ENCODE measurements at places on chromosomes 16 and 17.

- no peak for DNase-seq
These were observed 2.3 kb upstream of the UBTF start for GRCh38 chr17:44221862-44222111.

- DNase-seq, result no peak
These were observed 32.3 kb upstream of the NUDT7 start for GRCh38 chr16:77689971-77690370.

DNA sequence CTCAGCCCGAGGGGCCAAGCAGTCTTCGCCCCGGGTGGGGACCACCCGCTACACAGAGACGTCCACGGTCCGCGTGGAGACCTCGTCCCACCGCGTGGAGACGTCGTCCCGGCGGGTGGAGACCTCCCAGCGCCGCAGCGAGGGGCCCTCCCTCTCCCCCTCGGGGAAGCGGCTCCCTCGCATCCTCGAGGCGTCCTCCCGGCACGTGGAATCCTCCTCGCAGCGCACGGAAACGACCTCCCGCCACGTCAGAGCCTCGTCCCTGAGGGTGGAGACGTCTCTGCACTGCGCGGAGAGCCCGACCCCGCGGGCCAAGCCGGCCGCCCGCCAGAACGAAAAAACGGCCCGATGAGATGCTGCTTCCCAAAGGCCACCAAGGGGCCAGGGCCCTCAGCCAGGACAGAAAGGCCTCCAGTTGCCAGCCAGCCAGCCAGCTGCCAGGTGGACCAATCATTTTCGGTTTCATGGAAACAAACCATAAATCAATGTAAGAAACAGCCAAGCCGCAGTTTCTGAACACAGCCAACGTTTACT is 424 bp downstream of the C17orf100 start:
- DNase-seq, result peak; percentile 27

- no peak for DNase-seq
These were observed 9.3 kb downstream of the ANKS4B start for GRCh38 chr16:21242756-21243155.

- no peak for DNase-seq
These were observed 16.3 kb downstream of the MEIOC start for GRCh38 chr17:44672479-44673093.

GRCh38 chr16:11020792-11021551 is 76.6 kb downstream of the CLEC16A start:
- no peak for DNase-seq

GRCh38 chr17:41416479-41416878 is 7.9 kb downstream of the KRT37 start:
- DNase-seq, result no peak

DNA sequence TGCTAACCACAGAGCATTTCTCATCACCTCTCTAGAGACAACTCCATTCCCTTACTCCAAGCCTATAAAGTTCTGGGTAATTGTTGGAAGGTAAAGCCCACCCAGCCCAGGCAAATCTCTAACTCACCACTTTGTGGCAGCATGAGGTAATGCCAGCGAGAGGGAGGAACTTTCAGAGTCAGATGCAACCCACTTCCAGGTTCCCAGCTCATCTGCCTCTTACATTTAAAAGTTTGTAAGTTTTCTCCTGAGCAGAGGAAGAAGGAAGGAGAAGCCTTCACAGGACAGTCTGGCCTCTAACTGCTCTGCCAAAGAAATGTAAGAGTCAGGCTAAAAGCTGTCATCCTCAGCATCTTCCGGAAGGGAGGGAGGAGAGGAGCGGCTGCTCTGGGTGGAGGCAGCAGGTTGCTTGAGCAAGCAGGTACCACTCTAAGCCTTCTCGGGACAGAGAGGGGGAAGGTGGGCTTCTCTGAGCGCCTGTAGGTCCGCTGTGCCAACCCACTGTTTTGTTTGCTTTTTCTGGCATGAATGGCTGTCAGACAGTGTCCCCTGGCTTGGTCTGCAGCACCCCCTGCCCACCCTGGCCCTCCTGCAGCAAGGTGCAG is 1.0 kb downstream of the ZNF319 start:
- peak; percentile 38 for DNase-seq

GRCh38 chr16:2692948-2693651 is 10.8 kb downstream of the KCTD5 start:
- DNase-seq, result no peak

- DNase-seq, result peak; percentile 11
These were observed 160.1 kb downstream of the MAP2K4 start for GRCh38 chr17:12180644-12181261.

DNA sequence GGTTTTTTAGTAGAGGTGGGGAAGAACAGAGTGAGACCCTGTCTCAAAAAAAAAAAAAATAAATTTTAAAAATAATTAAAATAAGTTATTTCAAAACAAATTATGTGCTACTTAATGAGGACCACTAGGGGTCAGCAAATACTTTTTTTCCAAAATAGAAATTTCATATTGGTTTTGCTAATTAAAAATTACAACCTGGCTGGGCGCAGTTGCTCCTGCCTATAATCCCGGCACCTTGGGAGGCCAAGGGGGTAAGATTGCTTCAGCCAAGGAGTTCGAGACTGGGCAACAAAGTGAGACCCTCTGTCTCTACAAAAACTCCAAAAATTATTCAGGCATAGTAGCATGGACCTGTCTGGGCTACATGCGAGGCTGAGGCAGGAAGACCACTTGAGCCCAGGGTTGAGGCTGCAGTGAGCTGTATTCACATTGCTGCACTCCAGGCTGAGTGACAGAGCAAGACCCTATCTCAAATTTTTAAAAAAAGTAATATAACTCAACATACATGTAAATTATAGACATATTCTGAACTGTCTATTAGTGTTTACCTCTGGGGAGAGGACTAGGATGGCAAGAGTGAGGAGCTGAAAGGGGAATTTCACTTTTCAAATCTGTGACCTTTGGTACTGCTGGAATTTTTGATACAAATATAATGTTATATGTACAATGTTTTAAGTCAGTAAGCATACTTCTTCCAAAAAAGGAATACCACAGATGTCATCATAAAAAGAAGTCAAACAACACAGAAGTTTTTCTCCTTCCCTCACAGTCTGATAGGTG is 8.1 kb downstream of the MEIOB start:
- peak; percentile 8 for DNase-seq

DNA sequence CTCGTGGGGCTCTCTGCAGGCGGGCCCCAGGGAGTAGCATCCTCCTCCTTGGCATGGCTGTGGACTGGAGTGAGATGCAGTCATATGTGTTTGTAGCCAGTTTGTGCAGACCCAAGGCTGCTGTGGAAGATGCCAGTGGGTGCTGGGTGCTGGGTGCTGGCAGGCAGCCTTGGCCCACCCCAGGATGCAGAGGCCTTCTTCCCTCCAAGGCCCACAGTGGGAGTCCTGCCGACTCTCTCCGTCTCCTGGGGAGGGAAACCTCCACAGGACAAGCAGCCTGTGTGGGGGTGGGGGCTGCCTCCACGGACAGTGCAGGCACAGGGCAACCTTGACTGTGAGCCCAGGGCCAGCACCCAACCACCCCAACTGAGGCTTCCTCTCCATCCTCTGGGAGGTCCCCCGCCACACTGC is 13.8 kb upstream of the TMEM92 start:
- no peak for DNase-seq

DNA sequence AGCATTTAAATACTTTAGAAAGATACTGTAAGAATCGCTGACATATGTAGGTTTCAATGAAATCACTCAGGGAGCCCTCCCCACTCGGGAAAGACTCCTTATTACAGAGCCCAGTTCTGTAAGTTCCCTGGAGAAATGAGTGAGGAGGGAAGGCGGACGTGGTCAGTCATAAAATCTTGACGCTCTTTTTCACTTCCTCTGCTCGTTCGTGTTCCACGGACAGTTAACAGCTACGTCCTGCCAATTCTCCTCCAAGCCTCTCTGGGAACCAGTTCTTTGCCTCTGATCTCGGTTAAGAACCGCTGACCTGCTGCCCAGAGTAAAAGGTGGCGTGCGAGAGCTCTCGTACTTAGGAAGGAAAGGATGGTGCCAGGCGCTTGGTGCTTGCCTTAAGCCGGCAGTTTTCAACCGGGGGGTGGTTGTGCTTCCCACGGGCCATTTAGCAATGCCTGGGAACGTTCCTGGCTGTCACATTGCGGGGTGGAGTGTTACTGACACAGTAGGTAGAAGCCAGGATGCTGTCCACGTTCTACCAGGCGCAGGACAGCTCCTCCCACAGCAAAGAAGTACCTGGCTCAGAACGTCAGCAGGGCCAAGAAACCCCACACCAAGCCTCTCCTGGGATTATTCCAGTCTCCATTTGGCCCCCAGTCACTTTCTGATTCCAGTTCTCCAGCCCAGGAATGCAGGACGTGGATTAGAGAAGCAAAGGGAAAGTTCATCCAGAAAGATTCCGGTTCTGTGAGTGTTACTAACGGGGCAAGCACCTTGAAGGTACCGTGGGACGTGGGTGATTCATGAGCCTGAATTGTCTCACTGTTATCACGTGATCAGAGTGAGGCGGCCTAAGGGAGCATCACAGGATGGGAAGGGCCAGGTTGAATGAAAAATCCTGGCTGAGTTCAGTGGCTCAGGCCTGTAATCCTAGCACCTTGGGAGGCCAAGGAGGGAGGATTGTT is 87.7 kb downstream of the MRM3 start:
- no peak for DNase-seq

DNA sequence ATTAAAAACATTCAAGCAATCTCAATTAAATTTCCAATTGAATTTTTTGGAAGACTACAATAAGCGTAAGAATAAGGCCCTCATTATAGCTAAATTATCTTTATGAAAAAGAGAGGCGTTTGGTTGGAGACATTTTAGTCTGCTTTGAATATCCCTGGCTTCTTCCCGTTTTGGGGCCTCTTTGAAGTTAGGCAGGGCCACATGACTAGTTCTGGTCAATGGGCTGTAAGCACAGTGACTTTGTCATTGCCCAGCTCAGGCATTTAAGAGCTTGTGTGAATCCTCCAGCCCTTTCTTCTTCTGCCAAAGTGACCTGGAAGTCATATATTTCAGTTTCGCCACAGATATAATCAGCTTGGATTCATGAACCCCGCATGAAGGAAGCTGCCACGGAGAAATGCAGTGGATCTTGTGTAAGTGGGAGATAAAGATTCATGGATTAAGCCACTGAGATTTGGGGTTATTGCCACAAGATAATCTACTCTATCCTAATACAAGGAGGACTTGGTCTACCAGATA is 21.7 kb upstream of the UBTF start:
- DNase-seq, result no peak

GRCh38 chr16:24854607-24855171 is 8.9 kb downstream of the SLC5A11 start:
- DNase-seq, result no peak

GRCh38 chr17:72409405-72410002 is 288.7 kb downstream of the SOX9 start:
- no peak for DNase-seq

- DNase-seq, result no peak
These were observed 11.4 kb downstream of the IGFBP4 start for GRCh38 chr17:40454613-40454995.

- no peak for DNase-seq
These were observed 38.6 kb upstream of the TENT4B start for GRCh38 chr16:50114357-50115129.

DNA sequence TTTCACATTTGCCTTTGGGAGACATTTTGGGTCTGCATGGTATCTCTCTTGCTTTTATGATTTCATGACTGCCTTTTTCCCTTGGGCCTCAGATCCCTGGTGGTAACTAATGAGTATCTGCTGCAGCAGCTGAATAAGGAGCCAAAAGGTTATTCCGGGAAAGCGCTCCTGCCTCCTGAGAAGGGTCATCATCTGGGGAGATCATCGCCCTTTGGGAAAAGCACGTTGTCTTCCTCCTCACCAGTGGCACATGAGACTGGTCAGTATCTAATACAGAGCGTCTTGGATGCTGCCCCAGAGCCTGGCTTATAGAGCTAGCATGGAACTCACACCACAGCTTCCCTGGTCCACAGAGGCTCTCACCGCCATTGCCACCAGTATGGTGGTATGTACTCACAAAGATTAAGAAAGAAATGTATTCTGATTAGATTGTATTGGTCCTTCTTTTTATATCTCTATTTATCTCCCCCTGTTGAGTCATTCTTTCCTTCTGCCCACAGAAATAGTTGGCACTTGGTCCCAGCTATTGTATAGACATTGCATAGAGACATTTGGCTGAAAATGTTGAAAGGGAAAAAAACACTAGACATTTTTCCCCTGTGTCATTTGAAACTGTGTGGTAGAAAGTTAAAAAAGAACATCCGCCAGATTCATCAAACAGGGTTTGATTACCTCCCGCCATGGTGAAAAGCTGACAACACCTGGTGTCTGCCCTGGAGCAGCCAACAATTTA is 8.4 kb downstream of the TPPP3 start:
- no peak for DNase-seq

DNA sequence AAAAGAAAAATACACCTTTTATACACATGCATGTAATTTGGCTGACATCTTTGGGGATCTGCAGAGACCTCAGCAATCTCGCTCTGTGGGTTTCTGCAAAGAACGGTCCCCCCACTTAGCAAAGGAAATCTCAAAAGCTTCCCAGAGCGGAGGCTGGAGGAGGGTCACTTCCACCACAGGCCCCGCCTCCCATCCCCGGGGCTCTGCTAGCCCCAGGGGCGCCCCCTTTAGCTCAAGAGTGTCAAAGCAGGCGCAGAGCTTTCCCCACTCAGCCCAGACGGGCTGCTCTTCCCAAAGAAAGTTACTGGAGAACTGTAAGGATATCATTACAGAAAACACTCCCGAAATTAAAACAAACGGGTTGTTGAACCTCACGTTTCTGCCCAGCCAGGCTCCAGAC is 11.4 kb downstream of the SLC13A5 start:
- DNase-seq, result peak; percentile 57

DNA sequence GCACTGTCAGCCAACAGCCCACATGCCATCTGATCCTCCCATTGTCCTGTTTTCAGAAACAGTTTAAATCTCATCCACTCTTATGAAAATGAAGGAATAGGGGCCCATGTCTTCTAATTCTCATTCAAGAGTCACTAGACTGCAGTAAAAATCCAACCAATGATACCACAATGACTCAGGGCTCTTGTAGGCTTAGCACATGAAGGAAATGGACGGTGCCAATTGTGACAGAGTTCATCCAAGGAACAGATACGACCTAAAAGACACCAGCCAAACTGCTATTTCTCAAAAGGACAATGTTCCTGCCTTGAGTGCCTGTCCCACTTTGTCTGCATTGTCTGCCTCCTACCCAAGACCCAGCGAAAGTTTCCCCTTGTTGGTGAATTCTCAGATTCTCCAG is 204.8 kb upstream of the COX10 start:
- no peak for DNase-seq

DNA sequence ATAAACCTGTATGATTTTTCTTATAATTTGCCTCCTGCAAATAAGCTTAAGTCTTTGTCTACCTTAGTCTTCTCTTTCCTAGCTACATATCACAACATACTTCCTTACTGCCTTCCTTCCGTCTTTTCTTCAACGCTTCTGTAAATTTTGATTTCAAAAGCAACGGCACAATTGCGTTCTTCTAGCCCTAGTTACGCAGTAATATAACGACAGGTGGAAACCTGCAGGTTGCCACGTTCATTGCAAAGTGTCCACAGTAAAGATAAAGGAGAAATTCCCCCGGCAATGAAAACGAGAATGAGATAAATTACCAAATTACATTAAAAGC is 546 bp upstream of the PSMD7 start:
- peak; percentile 18 for DNase-seq

GRCh38 chr17:29469276-29469675 is 79.1 kb downstream of the TAOK1 start:
- no peak for DNase-seq
